HAP-1 (cell line): ENCODE measurements at places on chromosomes 7 and 10.
A peak's percentile ranks its signal among the peaks of the same experiment; 100 is the strongest.

DNA sequence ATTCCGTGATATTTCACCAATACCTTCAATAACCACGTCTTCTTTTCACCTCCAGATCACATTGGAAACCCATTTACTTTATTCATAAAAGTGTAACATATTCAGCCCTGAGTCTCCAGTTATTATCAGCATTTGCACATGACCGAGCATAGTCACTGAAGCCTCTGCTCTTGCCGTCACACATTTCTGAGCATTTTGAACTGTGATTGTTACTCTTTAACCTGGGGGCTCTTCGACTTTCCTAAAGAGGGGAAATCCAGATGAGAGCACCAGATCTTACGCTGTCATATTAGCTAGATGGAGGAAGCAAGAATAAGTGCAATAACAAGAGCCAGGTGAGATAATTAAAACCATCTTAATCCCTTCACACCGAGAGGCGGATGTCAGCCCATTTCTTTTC, 260.0 kb upstream of the NRP1 start:
- DNase-seq: no peak

DNA sequence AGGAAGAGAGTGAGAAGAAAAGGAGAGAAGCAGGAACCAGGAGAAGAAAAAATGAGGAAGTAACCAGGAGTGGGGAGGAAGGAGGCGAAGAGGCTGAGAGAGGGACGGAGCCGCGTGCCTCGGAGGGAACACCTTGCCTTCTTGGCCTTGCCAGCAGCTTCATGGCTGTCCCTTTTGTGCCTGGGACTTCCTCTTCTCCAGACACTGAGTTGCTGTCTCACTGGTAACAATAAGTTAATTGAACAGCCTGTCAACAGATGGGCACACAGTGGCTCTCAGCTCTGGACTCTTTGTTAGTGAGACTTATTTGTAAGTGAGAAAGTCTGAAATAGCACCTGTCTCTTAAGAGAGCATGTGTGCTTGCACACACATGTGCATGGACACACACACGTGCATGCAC, 83.2 kb downstream of the GATA3 start:
- DNase-seq: no peak

GRCh38 chr10:80870282-80870681, 332.6 kb downstream of the SH2D4B start:
- DNase-seq: no peak

GRCh38 chr10:66958466-66958865, 32.6 kb downstream of the LRRTM3 start:
- DNase-seq: peak; percentile 13

DNA sequence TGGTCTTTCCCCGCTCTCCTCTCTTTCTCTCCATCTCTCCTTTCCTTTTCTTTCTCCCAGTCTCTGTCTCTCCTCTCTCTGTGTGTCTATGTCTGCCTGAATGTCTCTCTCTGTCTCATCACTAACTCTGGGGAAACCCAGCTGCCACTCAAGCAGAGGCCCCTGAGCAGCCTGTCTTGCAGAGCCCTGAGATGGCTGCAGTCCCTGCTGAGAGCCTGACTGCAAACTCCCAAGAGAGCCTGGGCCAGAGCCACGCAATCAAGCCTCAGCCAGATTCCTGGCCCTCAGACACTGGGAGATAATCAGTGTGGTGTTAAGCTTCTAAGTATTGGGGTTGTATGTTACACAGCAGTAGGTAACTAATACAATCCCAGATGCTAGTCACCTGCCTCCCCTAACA, 91.5 kb downstream of the PAXIP1 start:
- DNase-seq: no peak

DNA sequence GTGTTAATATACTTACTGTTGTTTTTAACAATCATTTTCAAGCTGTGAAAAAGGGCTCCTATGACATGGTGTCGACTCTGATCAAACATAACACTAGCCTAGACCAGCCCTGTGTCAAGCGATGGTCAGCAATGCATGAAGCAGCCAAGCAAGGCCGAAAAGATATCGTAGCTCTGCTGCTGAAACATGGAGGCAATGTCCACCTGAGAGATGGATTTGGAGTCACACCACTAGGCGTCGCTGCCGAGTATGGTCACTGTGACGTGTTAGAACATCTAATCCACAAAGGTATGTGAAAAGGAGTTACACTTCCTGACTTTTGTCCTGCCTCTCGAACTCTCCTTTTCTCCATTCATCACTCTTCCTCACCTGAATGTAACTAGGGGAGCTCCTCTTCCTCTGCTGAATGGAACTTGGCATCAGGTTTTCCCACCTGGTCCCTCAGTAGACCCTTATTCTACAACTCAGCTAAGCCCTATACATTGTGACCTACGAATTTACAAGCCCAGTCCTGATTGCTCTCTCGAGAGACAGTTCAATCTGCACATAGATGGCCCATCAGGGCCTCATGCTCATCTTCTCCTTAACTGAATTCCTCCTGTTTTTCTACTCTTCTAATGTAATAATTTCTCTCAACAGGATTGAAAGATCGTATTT, 23.0 kb downstream of the ASB15 start:
- DNase-seq: peak; percentile 87
